Stimulated activated naive CD4-positive, alpha-beta T cell treated with Interleukin-2 at 50 U/mL for 16 hours (primary cell): ENCODE measurements at places on chromosomes 5 and 9.
A peak's percentile ranks its signal among the peaks of the same experiment; 100 is the strongest.

- no peak for DNase-seq
Measured at GRCh38 chr9:37471942-37472684, 6.9 kb upstream of the ZBTB5 start.

- no peak for DNase-seq
Measured at GRCh38 chr5:164868761-164869160, 1363.3 kb downstream of the MAT2B start.

- no peak for DNase-seq
Measured at GRCh38 chr9:96122282-96122681, 179.7 kb downstream of the HSD17B3 start.

DNA sequence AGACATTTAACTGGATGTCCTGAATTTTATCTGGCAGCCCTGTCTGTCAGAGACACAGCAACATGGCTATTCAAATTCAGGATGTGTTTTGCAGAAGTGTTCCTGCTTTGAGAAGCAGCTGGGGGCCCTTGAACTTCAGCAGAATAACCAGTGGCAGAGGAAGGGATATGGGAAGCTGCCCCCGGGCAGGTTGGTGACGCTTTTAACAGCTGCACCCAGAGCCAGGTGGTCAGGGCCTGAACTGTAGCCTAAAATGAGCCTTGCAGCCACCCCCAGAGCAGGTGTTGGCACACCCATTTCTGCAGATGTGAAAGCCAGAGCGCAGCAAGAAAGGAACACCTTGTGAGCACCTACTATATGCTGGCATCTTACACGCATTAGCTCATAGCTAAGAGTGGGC is 128.7 kb upstream of the BOD1 start:
- DNase-seq = no peak

GRCh38 chr9:19969721-19970120 is 180.9 kb upstream of the SLC24A2 start:
- DNase-seq = no peak

DNA sequence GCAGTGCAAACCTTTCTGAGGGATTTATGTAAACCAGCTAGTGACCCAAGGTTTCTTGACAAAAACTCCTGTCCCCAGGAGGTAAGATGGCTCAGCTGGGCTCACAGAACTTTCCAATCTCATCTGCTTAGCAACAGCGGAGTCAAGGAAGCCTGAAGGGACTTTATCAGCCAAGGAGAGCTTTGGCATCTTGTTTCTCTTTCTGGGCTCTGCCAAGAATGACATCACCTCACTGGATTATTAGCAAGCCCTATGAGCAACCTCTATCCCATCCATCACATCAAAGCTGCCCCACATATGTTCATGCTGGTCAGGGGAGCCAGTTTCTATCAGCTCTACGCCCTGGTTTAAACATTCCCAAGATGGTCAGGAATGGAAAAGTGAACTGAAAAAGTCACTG is 461.3 kb downstream of the ENC1 start:
- no peak for DNase-seq

GRCh38 chr9:19926774-19927173 is 137.9 kb upstream of the SLC24A2 start:
- no peak for DNase-seq

DNA sequence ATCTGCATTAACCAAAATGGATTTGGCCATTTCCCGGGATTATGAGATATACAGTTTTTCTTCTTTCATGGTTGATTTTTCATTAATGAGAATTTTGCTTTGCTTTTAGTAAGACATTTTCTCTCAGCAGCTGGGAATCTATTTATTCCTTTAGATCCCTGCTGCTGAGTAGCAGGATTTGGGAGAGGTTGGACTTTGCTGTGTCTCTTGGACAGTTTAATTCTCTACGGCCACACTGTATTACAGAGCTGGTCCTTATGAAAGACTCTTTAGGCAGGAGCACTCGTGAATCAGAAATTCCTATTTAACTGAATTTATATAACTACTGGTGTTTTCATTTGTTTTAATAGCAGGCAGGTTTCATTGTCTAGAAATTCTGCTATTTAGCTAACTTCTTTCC is 1.6 kb downstream of the UNC13B start:
- no peak for DNase-seq

- no peak for DNase-seq
Measured at GRCh38 chr5:13278148-13278547, 666.3 kb downstream of the DNAH5 start.

DNA sequence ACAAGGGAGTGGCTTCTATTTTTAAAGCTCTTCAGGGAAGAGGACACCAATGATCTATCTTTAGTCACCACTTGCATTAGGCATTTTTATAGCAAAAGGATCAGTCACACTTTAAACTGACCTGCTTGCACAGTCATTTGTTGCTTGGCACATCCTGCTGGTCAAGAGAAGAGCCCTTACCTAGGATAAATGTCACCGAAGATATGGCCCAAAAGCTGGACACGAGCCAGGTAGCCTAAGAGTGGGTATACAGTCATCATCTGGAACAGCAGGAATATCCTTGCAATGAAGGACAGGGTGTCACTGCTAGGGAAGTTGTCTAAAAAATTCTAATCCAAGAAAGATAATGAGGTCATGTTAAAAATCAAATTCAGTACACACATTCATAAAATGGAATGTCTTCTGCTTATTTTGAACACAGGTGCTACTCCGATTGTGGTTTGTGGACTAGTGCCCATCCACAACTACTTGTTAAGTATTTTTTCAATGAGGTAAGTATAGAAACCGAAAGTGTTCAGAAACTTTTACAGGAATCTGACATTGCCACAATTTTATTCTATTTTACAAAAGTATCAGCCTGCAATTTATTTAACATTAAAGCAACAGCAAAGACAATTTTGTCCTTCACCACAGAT is 78.4 kb downstream of the SLC38A9 start:
- no peak for DNase-seq

GRCh38 chr5:142206801-142207200 is 98.2 kb downstream of the NDFIP1 start:
- DNase-seq = no peak

- no peak for DNase-seq
Measured at GRCh38 chr9:136614372-136614922, 48.3 kb upstream of the EGFL7 start.

DNA sequence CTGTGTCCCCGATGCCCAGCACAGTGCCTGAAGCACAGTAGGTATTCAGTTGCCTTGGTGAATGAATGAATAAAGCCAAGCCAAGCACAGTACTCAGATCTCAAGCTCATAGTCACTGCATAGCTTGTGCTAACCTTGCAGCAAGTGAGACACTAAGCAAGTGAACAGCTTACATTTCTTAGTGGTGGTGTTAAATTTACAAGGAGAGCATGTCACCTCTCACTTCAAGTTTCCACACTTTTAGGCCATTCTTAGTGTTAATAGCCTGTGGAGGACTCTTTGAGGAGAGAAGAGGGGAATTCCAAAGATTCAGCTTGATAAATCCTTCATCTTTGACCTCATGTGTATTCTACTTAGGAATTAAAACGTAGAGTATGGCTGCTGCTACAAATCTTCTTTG is 104.7 kb downstream of the C9orf152 start:
- DNase-seq = no peak

DNA sequence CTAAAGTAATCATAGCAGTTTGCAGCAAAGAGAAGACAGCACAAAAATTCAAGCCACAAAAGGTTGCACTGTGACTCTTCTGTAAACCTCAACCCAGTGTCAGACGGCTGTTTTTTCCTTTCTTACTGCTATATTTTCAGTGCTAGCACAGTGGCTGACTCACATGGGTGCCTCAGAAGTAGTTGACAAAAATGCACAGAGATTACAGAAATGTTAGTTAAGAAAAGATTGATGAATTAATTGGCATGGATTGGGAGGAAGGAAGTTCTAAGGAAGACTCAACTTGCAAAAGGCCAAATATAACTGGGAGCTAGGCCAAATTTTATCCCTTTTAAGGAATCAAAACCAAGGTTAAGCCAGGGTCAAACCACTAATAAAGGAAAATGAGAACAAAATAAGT is 43.7 kb upstream of the ITGA1 start:
- DNase-seq = peak; percentile 39

- DNase-seq = no peak
Measured at GRCh38 chr5:158473016-158473635, 614.2 kb upstream of the CLINT1 start.

DNA sequence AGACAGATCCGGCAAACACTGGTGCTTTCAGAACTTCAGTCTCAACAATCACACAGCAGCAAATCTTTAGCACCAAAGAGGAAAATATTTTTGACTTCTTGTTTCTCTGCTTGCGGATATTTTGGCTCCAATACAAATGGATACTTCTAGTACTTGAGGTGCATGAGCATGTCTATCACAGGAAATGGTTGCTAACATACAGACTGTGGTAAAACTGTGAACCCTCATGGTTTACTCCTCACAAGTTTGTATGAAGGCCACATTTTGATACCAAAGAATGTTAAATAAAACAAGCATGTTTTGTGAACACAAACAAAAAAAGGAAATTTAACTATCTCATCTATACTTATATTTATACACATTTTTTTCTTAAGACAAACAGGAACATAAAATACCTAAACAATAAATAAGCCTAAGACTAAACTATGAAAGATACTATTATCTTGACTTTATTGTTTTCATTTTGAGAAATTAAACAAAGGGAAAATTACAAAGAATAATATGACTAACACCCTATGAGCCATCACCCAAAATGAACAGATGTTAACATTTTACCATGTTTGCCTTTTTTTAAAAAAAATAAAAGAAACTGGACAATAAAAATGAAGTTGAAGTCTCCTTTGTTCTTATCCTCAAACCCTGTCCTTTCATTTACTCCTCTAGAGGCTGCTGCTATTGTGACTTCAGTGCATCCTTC is 135.0 kb upstream of the LHFPL2 start:
- DNase-seq = no peak

- DNase-seq = no peak
Measured at GRCh38 chr5:14211818-14212803, 69.0 kb downstream of the TRIO start.

DNA sequence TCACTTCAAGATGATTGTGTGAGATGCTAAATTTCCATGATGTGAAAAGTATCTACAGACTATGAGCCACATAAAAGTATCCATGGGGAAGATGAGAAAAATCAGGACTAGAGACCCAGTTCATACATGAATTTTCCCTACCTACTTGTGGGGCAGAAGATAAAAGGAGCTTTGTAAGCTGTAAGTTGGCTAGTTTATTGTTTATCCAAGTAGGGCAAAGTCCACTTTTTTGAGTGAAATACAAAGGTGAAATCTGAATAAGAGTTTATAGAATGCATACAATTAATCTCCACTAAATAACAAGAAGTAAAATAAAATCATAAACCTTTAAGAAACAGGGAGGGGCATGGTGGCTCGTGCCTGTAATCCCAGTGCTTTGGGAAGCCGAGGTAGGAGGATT is 160.4 kb downstream of the ELAVL2 start:
- no peak for DNase-seq

DNA sequence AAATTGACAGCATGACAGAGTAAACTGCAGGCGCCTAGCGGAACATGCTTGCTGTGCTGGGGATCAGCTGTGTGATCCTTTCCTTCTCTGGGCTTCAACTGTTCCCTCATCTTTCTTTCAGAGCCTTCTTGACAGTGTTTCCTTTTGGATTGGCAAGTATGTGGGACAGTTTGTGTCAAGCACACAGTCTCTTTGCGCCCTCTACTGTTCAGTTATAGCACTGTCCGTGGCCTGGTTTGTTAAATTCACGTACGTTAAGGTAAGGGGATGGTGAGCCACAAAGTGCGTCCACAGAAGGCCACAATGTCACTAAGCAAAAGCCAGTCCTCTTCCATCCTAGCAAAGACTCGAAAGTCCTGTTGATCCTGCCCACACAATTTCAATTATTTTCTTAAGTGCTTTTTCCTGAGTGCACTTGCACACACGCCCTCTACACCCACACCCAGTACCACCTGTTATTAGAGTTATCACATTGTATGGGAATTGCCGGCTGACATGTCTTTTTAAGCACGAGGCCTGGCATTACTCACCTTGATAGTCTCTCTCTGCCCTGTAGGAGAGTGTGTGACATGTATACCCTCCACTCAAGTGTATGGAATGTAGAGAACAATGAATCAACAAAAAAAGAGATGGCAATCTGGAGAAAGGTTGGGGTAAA is 22.5 kb upstream of the PTPN3 start:
- no peak for DNase-seq

DNA sequence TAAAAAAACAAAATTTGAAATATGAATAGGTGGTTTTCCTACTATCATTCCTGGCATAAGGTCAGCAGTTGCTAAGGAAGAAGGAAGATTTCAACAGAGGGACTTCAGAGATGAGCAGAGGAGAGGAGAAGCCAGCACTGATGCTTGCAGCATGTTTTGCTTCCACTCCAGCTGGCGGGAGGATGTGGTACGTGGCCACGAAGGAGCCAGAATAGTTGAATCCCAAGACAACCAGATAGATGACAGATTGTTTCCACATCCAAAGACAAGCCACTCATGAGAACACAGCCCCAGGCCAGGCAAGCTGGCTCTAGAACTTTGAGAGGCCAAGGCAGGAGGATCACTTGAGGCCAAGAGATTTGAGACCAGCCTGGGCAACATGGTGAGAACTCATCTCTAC is 15.1 kb downstream of the TIMD4 start:
- no peak for DNase-seq

DNA sequence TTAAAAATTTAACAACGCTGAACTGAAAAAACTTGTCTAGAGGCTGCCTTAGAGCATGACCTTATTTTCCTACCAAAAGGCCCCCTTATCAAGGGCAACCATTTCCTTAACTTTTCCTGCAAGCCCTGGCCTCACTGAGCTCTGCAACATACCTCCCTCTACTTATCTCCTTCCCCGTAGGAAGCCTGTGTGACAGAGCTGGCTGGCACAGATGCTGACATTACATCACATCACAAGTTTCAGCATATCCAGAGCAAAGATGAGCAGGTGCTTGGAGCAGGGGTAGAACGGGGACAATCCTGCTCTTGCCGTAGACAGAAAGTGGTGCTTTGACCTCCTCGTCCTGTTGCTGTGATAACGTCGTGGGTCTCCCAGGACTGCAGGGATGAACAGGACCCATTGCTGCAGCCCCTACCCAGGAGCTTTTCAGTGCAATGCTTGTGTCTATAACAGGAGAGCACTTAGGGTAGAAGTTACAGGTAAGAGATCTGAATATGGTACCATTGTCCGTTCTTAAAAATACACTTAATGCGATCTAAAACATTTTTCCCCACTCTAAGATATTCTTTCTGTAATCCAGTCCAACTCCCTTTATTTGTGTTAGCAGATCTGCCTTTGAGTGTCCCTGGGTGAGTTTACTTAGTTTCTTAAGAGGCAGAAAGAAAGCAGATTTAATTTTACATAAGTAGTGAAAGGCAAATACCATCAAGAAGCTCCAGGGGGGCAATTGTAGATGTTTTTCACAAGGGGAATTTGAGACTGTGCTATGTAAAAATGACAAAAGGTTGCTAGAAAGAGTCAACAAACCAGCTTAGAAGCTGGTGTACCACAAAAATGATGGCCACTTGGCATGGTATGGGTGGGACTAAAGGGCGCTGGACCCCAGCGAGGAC is 101.9 kb upstream of the EFNA5 start:
- DNase-seq = no peak
